ENCODE measurements at places on chromosomes 5 and 9.
A peak's percentile ranks its signal among the peaks of the same experiment; 100 is the strongest.

GRCh38 chr9:13857521-13857920 lies 456.4 kb downstream of the NFIB start:
- DNase-seq: no peak

DNA sequence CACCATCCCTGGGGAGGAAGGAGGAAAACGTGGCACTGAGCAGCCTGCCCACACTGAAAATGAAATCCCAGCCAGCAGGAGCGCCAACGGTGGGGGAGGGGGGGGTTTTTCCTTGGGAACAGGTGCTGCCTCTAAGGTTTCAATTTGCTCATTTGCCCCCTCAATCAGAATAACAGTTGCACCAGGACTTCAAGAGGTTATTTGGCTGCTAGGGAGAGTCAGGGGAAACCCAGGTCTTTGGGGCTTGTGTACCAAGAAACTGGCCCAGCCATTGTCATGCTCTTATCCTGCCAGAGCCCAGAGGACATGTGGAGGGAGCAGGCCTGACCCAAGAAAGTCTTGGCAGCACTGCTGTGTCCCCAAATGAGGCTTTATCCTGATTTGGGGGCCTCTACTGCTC lies 66.5 kb downstream of the NDFIP1 start:
- no peak for DNase-seq

DNA sequence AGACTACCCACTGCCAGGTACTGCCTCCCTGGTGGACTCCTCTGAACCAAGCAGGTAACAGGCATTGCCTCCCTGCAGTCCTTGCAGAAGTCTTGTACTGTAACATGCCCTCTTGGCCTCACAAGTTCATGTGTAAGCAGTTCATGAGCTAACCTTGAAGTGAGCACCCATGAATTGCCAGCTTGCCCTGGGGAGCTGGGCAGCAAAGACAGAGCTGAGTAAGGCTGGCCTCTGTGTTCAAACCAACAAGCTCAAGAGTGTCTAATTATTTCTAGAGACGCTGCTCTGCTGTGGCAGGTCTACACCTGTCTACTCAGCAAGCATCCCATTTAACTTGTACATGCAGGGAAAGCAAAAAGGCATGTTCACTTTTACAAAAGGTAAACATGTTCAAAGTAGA lies 113.5 kb downstream of the FEM1C start:
- no peak for DNase-seq

GRCh38 chr5:179461576-179461975 lies 88.8 kb upstream of the RUFY1 start:
- DNase-seq: no peak

DNA sequence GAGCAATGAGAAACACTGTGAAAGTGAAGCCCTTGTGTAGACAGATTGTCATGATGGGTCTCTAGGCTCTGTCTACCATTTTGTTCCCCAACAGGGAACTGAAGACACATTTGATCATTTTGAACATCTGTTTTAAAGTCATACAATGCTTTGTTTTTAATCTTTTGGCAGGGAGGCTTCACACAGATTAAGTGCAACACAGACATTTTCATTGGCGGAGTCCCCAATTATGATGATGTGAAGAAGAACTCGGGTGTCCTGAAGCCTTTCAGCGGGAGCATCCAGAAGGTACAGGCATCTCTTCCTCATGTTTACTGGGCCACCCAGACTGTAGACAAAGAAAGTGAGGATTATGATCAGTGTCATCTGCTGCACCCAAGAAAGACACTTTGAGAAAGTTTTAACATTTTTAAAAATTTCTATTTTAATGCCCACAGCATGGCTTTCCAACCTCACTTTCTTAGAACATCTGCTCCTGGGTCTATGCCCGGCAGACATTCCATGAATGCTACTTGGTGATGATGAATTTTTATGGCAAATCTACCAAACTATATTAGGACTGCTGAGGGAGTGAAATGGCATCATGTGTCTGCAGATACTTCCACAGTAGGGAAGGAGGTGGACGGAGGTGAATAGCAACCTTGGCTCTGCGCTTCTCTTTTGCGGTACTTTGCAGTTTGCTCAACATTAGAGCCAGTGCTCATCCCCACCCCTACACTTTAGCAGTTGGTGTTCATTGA lies 121.3 kb downstream of the LIFR start:
- DNase-seq: no peak

DNA sequence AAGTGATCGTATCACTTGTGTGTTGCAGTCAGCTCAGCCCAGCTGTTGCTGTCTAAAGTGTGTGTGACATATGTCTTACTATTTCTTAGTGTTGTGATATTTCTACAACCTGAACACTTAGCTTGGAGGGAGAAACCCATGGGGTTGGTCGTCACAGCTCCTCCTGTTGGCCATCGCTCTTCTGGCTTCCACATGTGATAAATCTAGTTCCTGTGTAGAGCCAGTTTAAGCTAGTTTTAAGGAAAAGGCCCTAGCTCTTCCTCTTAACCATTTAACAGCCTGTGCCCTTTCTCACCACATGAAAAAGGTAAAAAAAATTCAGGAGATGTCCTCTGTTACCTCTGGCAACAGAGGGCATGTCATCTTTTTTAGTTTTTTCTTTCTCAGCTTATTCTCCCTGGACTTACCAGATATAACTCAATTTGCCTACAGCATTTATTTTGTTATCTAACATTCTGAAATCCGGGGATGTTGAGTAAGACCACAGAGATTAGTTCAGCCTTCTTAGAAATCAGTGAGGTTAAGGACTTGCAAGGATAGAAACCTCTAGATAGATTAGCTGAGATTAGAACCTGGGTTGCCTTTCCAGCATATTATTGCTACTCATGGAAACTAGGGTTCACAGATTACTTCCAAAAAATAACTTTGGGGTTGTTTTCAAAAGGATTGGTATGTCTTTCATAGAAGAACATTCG lies 100.4 kb downstream of the GAPVD1 start:
- peak; percentile 33 for DNase-seq

DNA sequence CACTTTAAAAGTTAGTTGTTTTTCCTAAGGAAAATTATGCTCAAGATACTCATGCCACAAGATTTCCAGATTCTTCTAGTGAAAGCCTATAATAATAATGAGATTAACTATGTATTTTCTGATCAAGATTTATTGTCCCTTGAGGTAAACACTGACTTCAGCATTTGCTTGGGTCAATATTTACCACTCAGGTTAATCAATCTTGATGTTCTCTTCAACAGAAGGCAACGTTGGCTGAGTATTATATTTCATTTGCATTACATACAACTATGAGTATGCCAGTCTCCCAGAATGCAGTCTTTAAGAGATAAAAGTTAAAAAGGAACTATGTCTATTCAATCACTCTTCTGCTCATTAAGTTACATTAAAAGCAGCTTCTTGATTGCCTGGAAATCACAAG lies 115.6 kb downstream of the GPR21 start:
- DNase-seq: no peak

GRCh38 chr5:2739360-2740050 lies 12.0 kb downstream of the IRX2 start:
- no peak for DNase-seq

- no peak for DNase-seq
Measured at GRCh38 chr5:11607944-11608483, 296.2 kb downstream of the CTNND2 start.

- peak; percentile 89 for DNase-seq
Measured at GRCh38 chr9:12813960-12814876, 39.4 kb downstream of the LURAP1L start.

- DNase-seq: no peak
Measured at GRCh38 chr5:126745259-126745992, 31.5 kb upstream of the LMNB1 start.

GRCh38 chr9:105859428-105860091 lies 165.2 kb downstream of the TMEM38B start:
- DNase-seq: no peak

DNA sequence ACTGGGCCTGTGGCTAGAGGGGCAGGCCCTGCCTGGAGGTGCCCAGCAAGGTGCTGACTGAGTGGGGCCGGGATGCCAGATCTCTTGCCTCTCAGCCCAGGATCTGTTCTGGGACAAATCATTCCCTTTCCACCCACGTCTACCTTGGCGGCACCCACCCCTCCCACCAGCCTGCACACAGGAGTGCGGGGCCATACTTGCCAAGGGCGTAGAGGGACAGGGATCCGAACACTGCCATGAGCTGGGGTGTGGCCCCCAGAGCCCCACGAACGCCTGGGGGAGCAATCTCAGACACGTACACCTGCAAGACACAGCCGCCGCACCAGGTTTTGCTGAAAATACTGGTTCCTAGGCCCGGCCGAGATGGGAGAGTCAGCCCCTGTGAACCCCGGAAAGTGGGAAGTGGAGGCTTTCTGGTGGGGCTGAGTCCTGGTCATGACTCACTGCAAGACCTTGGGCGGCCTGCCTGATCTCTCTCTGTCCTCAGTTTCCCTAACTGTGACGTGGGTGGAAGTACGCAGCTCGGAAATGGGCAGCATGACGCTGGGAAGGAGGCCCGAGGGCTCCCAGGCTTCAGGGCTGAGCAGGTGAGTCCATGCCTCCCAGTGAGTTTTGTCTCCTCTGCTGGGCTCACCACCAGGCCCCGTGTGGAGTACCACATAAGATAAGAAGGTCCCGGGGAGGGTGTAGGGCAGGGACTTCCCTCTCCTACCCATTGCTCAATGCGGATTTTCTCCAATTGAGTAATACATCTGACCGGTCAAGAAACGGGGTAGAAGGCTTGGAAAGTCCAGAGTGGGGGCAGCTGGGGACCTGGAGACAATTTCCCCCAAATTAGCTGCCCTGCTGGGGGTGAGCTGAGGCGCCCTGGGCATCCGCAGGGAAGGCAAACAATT lies 2.6 kb downstream of the SLC2A6 start:
- DNase-seq: no peak

DNA sequence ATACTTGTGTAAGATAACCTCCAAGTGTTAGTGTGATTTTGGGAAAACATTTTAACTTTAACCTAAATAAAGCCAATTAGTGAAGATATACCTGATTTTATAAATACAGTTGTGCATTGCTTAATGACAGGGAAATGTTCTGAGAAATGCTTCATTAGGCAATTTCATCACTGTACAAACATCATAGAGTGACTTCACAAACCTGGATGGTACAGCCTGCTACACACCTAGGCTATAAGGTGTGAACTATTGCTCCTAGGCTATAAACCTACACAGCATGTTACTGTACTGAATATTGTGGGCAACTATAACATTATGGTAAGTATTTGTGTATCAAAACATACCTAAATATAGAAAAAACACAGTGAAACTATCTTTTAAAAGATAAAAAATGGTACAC lies 166.8 kb upstream of the TARS1 start:
- DNase-seq: no peak

- no peak for DNase-seq
Measured at GRCh38 chr9:15469862-15470261, 40.9 kb downstream of the PSIP1 start.

DNA sequence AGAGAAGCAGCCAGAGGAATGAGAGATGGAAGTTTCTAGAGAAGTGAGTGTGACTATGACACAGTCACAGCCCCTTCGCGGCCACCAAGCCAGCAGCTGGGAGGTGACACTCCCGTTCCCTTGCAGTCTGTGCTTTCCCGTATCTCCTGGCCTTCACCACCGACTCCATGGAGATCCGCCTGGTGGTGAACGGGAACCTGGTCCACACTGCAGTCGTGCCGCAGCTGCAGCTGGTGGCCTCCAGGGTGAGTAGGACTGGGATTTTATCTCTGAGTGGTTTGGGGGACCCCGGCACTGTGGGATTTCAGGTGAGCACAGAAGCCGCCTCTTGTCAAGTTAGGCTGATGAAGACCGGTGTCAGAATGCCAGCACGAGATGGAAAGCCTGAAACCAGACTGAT lies 12.1 kb upstream of the SLC2A8 start:
- DNase-seq: no peak

DNA sequence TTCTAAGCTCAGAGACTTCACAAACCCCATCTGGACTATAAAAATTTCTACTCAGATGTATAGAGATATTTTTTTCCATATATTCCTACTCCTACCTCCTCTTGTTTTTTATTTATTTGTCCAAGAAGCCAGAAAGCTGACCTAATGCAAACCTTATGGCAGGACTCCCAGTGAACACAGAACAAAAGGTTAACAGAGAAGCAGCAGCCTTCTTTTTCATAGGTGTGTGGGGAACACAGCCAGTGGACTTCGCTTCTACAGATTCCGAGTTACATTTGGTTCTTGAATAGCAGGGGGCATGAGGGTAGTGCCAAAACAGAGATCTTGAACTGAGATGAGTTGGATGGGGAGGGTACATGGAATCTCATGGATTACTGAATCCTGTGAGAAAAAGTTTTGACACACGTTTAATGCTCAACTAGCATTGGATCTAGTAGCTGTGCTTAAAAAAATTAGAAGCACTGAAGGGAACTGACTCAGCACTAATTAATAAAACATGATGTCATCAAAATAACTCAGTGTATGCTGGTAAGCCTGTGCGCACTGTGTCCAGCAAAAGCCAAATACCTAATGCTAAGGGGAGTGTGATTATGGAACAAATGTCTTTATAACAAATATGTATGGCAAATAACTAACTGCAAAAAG lies 240.1 kb downstream of the GABRB2 start:
- DNase-seq: no peak

DNA sequence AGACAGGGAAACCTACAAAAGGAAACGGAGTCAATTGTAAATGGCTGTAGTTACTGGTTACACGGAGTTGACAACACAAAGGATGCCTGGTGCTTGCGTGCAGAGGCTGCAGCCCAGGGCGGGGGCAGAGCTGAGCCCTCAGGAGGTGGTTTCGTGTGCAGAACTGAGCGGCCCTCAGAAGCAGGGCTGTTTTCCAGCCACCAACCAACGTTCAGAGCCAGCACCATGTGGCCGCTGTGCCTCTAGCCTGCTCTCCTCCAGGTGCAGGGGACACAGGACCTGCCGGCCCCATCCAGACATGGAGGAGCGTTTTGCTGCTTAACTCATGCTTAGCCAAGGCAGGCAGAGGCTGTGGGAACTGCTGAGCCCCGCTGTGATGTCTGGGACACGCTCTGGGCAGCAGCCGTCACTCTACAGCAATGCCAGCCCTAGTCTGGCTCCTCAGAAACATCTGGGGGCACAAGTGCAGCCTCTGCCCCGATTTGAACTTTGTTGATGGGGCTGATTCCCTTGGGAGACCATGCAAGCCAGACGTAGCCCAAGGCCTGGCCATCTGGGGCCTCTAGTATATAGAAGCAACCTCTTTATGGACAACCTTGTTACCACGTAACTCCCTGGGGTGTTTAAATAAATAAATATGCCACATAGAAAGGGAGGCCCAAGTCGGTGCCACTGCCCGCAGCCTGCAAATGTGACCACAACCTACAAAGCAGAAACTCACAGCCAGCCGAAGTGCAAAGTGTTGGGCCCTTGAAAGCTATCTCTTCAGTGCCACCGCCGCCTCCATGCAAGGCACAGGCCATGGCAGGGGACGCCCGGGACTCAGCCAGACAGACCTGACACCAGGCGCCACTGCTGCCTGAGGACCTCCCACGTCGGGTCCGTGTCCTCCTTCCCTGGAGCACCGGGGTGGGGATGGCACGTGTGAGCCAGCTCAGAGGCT lies 42.1 kb downstream of the NKD2 start:
- no peak for DNase-seq

DNA sequence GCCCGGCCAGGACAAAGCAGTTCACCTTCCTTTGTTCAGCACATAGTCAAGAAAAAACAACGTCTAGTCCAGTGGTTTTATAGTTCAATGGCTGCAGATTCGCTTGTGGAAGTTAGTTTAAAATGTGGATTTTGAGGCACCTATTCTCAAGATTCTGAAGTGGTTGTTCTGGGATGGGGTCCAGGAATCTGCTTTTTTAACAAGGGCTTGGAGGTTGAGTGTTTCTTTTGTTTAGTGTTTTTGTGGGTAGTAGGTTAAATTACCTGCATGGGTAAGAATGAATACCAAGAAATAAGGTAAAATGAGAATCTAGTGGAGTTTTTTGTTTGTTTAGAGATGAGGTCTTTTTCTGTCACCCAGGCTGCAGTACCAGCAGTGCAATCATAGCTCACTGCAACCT lies 28.4 kb upstream of the NADK2 start:
- no peak for DNase-seq

GRCh38 chr9:77673941-77674791 lies 26.0 kb upstream of the GNA14 start:
- DNase-seq: no peak
